ENCODE measurements at places on chromosomes 7 and 10. TPM values are rescaled to one million over a fixed set of nuclear protein-coding genes. Genes with fewer than 3 reads are reported as not detected.

- peaks cover 3% of the 10 kb centered on the region for H3K27me3 ChIP-seq
- H3K36me3 ChIP-seq: no peaks in the 10 kb centered on the region
- no peak overlapping the region for H3K27ac ChIP-seq
- DNase-seq: no peak
- H3K4me1 ChIP-seq: no peaks in the 10 kb centered on the region
Measured at GRCh38 chr7:104272767-104273384, 55.5 kb upstream of the LHFPL3 start.

DNA sequence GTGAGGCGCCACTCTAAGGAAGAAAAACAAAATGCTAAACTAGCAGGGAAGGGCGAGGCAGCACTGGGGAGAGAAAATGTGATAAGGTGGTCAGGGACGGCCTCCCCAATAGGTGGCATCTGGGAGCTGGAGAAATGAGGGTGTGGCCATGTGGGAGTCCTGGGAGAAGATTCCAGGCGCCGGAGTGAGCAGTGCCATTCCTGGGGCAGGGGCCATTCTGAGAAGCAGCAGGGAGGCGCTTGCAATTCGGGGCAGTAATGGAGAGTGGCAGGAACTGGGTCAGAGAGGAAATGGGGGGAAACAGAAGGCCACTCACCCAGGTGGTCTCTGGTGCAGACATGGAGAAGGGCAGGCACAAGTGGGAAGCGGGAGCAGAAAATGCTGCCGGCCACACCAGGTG lies 61.8 kb upstream of the LRRC18 start:
- H3K4me1 ChIP-seq: no peaks in the 10 kb centered on the region
- no peaks in the 10 kb centered on the region for H3K36me3 ChIP-seq
- H3K4me3 ChIP-seq: no peak overlapping the region
- H3K27me3 ChIP-seq: no peaks in the 10 kb centered on the region

DNA sequence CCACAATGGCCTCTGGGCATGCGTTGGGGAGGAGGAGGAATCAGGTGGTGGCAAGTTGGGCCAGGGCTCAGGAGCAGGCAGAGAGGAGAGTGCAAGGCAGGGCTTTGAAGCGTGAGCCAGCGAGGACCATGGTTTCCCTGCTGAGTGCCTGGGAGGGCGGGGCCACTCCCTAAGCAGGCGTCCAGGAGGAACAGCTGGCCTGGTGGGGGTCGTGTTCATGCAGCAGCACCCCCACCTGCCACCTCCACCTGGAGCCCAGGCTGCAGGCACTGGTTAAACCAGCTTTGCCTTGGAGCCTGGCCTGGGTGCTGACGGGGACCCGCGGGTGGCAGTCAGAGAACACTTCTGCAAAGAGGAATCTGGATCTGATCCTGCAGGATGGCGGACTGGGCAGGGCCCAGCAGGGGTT lies 24.2 kb upstream of the AQP1 start:
- H3K27ac ChIP-seq: no peak overlapping the region
- no peaks in the 10 kb centered on the region for H3K36me3 ChIP-seq
- H3K27me3 ChIP-seq: peaks cover 44% of the 10 kb centered on the region
- no peak overlapping the region for H3K4me3 ChIP-seq

GRCh38 chr7:28135760-28136159 lies 44.8 kb downstream of the JAZF1 start:
- H3K27ac ChIP-seq: no peak overlapping the region
- H3K36me3 ChIP-seq: peaks cover 3% of the 10 kb centered on the region
- no peak overlapping the region for H3K4me3 ChIP-seq
- no peak for DNase-seq
- H3K27me3 ChIP-seq: no peaks in the 10 kb centered on the region

DNA sequence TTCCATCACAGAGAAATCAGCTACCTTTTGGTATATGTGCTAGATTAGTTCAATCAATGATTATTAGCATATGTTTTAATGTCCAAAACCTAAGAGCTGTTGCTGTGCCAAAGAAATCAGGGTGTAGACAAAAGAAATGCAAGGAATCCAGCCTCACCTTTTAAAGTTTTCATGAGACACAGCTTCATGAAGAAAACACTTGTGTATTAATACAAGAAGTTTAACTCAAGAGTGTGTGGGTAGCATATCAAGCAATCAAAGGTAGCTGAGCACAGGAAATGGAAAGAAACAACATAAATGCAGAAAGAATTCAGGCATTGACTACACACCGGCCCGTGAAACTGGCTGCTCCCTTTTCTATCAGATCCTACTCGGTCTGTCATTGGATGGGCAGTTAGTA lies 76.0 kb upstream of the CAV2 start:
- no peaks in the 10 kb centered on the region for H3K27me3 ChIP-seq
- no peak overlapping the region for H3K27ac ChIP-seq
- no peak overlapping the region for H3K4me3 ChIP-seq
- H3K4me1 ChIP-seq: peaks cover 42% of the 10 kb centered on the region
- DNase-seq: no peak

DNA sequence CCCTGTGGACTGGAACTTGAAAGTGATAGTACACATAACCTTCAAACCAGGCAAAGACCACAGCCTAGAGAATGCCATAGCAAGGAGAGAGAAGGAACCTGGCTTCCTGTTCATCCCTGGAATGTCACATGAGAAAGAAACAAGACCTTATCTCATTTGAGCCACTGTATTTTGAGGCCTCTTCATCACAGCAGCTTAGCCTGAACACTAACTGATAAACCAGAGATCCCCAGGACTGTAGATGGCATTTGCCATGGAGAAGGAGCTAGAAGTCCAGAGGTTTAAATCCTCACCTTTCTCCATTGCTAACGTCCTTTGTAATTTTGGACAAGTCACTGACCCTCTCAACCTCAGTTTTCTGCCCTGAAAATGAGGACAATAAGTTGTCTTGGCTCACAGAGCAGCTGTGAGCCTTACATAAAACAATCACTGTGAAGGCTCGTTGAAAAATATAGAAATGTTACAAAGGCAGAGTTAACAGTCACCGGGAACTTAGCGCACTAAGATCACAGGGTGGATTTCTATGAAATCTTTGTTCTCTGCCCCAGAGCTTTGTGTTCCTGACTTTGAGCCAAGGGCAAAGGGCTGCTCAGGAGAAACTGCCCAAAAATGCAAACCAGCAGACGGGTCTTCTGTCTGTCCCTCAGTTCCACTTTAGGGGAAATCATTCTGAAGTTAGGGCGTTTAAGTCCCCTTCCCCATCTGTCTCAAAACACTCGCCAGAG lies 197.0 kb downstream of the USP6NL start:
- no peaks in the 10 kb centered on the region for H3K4me1 ChIP-seq
- H3K27ac ChIP-seq: no peak overlapping the region
- H3K4me3 ChIP-seq: no peak overlapping the region
- H3K27me3 ChIP-seq: peaks cover 3% of the 10 kb centered on the region
- no peaks in the 10 kb centered on the region for H3K36me3 ChIP-seq

Gene EGFR
- total RNA-seq: 56.2 TPM

Gene NME8
- not detected for total RNA-seq
